SJCRH30 (cell line): ENCODE measurements at places on chromosomes 11 and 22. TPM values are rescaled to one million over a fixed set of nuclear protein-coding genes. Genes with fewer than 3 reads are reported as not detected.
A peak's percentile ranks its signal among the peaks of the same experiment; 100 is the strongest.

GRCh38 chr11:77183431-77183984 lies 55.5 kb downstream of the MYO7A start:
- H3K27me3 ChIP-seq, result no peaks in the 10 kb centered on the region
- H3K4me1 ChIP-seq, result no peaks in the 10 kb centered on the region
- H3K36me3 ChIP-seq, result no peaks in the 10 kb centered on the region
- DNase-seq, result no peak
- no peak overlapping the region for H3K27ac ChIP-seq

TP53AIP1 gene
- total RNA-seq, result 0.03 TPM in 1 of 2 replicates, not detected in the other

DNA sequence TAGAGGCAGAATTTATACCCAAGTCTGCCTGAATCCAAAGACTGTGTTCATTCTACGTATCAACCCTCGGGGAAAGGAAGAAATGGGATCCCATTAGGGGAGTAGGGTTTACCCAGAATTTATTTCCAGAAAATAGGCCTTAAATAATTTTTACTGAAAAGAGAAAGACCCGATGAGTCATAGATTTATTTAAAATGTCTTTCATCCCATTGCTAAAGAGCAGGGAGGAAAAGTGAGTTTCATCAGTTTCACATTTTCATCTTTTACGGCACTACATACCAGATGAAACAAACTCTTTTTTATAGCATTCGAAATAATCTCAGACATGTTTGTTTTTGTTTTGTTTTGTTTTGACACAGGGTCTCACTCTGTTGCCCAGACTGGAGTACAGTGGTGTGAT lies 31.3 kb downstream of the SLC1A2 start:
- no peaks in the 10 kb centered on the region for H3K36me3 ChIP-seq
- H3K27me3 ChIP-seq, result no peaks in the 10 kb centered on the region
- no peak overlapping the region for H3K27ac ChIP-seq
- H3K4me1 ChIP-seq, result no peaks in the 10 kb centered on the region
- no peak overlapping the region for H3K4me3 ChIP-seq

- H3K36me3 ChIP-seq, result no peaks in the 10 kb centered on the region
- H3K4me3 ChIP-seq, result no peak overlapping the region
- no peaks in the 10 kb centered on the region for H3K27me3 ChIP-seq
- no peak overlapping the region for H3K27ac ChIP-seq
Measured at GRCh38 chr11:91773090-91773489, 451.5 kb upstream of the FAT3 start.

ISX gene
- not detected in 2 replicates for total RNA-seq

- H3K27ac ChIP-seq, result no peak overlapping the region
- H3K36me3 ChIP-seq, result peaks cover 8% of the 10 kb centered on the region; the same call in 1 of the 2 replicates
- no peaks in the 10 kb centered on the region for H3K4me1 ChIP-seq
- no peak for DNase-seq
- no peak overlapping the region for H3K4me3 ChIP-seq
Measured at GRCh38 chr11:108101090-108101775, 20.1 kb upstream of the ACAT1 start.

- H3K27ac ChIP-seq, result no peak overlapping the region
- no peak overlapping the region for H3K4me3 ChIP-seq
- no peaks in the 10 kb centered on the region for H3K36me3 ChIP-seq
- no peak for DNase-seq
- H3K27me3 ChIP-seq, result no peaks in the 10 kb centered on the region; the same call in 1 of the 2 replicates
- H3K4me1 ChIP-seq, result no peaks in the 10 kb centered on the region
Measured at GRCh38 chr11:120017582-120018150, 120.2 kb downstream of the TRIM29 start.

DNA sequence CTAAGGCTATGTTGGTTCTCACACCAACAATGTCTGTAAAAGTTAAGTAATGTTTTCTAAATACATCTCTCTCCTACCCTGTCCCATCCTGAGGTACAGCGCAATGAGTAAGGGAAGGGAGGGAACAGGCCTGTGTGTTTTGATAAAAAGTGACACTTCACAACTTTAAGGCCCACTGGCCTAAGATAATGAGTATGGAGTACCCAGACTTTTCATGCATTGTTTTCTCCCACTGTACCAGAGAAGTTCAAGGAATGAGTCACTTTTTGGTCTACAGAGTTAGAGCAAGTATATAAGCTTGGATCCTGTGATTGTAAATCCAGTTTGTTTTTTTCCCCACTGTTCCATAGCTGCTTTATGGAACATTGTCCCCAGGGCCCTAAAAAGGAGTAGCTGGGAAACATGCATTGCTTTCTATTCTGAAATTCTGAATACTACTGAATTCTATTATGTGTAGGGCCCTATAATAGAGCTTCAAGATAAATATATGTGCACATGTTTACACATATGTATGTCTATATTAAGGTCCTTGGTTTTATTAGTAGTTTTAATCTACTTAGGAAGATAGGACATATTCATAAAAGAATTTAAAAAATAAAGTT lies 29.8 kb downstream of the KCNE3 start:
- DNase-seq, result no peak
- no peak overlapping the region for H3K4me3 ChIP-seq
- no peaks in the 10 kb centered on the region for H3K36me3 ChIP-seq
- H3K27me3 ChIP-seq, result no peaks in the 10 kb centered on the region
- no peaks in the 10 kb centered on the region for H3K4me1 ChIP-seq

PDXP gene
- total RNA-seq, result 43.3 and 48.3 TPM in 2 replicates

DNA sequence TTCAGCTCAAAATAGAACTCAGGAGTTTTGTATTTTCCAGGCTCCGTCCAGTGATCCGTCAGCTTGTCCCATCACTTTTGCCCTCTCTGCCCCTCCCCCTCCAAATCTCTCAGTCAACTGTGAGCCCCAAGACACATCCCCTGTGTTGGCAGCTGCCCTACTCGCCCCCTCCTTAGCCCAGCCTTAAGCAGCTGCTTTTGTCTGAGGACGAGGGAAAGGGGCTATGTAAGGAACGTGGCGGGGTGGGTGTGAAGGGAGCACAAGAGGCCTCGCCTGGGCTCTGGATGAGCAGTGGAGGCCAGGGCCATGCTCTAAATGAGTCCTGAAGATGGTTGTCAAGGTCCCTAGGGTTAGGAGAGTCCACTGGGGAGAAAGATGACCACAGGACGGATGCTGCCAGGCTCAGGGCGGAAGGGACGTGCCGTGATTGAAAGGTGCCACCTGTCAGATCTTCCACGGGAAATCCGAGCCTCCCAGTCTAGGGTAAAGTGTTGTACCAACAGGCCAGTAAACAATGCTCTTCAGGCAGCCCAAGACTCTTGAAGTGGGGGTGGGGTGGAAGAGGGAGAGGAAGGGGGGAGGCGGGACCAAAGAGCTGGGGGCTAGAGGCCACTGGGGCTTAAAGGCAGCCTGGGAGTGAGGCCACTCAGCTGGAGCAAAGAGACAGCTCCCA lies at the start of gene SMTNL1:
Gene SMTNL1, plus strand, starts transcription at position 649 of the 673 bp plus-strand sequence. CDS start 5,048 bp downstream, outside the sequence.
- DNase-seq, result peak; percentile 85
- H3K27me3 ChIP-seq, result no peaks in the 10 kb centered on the region
- H3K27ac ChIP-seq, result peak within 1 kb of the TSS; percentile 58
- H3K36me3 ChIP-seq, result no peaks in the 10 kb centered on the region
- H3K4me1 ChIP-seq, result peaks cover 43% of the 10 kb centered on the region

DNA sequence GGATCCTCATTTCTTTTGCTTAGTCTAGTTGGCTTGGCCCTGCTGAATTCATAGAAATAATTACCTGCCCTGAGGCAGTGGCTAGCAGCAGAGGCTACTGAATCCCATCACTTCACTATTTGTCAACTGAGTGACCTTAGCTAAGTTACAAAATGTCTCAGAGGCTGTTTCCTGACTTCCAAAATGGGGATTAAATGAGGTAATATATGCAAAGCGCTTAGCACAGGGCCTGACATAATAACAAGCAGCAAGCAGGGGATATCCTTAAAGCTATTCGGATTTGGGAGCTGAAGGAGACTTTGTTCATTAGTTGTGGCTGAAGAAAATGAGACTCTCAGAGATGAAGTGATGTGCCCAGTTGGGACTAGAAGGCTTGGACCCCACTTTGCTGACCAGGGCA lies 2.8 kb downstream of the NRGN start:
- H3K4me1 ChIP-seq, result no peaks in the 10 kb centered on the region
- no peaks in the 10 kb centered on the region for H3K36me3 ChIP-seq
- H3K27ac ChIP-seq, result no peak overlapping the region
- no peak overlapping the region for H3K4me3 ChIP-seq

DNA sequence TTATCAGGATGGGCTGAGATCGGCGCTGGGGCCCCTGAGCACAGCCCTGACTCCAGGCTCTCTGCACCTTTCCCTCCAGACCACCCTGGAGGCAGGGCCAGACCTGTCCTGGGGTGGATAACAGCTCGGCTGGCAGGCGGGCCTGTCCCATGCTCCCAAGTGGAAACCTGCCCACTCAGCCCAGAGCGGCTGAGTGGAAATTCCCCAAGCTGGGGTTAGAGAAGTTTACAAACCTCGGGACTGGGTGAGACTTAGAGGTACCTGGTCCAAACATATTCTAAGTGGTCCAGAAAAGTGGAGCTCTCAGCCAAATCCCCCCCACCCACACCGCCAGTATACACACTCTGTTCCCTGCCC lies 4.8 kb upstream of the FXYD2 start:
- DNase-seq, result no peak
- no peak overlapping the region for H3K4me3 ChIP-seq
- peaks cover 22% of the 10 kb centered on the region for H3K4me1 ChIP-seq
- H3K27me3 ChIP-seq, result no peaks in the 10 kb centered on the region

ARHGAP32 gene
- 7.8 and 7.9 TPM in 2 replicates for total RNA-seq

LUZP2 gene
- 25.1 and 28.3 TPM in 2 replicates for total RNA-seq

GRCh38 chr11:66875378-66875777 lies 18.5 kb downstream of the LRFN4 start:
- no peak overlapping the region for H3K27ac ChIP-seq
- H3K4me1 ChIP-seq, result no peaks in the 10 kb centered on the region
- no peaks in the 10 kb centered on the region for H3K27me3 ChIP-seq
- DNase-seq, result no peak

KRTAP5-9 gene
- total RNA-seq, result not detected in 2 replicates

NOX4 gene
- not detected in 2 replicates for total RNA-seq

DNA sequence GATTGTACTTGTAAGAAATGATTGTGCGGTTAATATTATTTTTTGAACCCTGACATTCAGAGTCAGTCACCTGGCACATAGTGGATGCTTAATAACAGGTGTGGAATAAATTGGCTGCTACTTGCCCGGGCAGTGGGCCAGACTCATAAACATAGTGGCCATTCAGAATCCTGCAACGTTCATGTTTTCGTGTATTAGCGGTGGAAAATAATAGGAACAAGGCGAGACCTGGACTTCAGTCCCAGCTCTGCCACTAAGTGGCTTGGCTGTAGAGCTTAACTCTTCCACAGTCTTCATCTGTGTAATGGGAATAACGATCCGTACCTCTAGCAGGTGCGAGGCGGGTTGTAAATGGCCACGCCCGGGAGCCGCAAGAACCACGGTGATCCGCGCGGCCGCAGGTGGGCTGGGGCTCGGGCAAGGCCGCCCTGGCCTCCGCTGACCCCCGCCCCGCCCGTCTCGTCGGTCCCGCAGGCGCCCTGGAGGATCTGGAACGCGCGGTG lies 761 bp upstream of the TMEM25 start:
- DNase-seq, result peak; percentile 62
- H3K27me3 ChIP-seq, result no peaks in the 10 kb centered on the region
- H3K4me3 ChIP-seq, result peak overlapping the region; percentile 79
- H3K27ac ChIP-seq, result peak overlapping the region; percentile 87
- H3K4me1 ChIP-seq, result peaks cover 21% of the 10 kb centered on the region

DNA sequence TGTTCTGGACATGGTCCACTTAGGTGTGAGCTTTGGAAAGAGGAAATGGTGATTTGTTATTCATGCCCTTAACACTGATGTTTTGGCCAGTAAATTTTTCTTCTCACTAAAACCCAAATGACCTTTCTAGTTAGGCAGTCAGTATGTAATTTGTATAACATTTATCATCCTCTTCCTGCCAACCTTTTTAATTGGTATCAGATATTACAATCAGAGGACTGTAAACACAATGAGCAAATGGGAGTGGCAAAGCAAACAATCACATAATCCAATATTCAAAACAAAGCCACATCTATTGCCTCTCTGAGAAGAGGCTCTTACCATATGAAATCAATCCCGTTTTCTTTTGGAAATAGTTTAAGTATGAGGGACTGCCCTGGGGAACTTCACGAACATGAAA lies 49.1 kb downstream of the BBOX1 start:
- no peak overlapping the region for H3K27ac ChIP-seq
- H3K4me1 ChIP-seq, result no peaks in the 10 kb centered on the region
- no peak overlapping the region for H3K4me3 ChIP-seq
- H3K27me3 ChIP-seq, result no peaks in the 10 kb centered on the region

SCO2 gene
- total RNA-seq, result 0.71 and 2.1 TPM in 2 replicates

- no peaks in the 10 kb centered on the region for H3K36me3 ChIP-seq
- no peak overlapping the region for H3K4me3 ChIP-seq
- no peaks in the 10 kb centered on the region for H3K4me1 ChIP-seq
- DNase-seq, result no peak
- no peak overlapping the region for H3K27ac ChIP-seq
- peaks cover 43% of the 10 kb centered on the region for H3K27me3 ChIP-seq
Measured at GRCh38 chr22:49613511-49614270, 214.0 kb downstream of the BRD1 start.

DNA sequence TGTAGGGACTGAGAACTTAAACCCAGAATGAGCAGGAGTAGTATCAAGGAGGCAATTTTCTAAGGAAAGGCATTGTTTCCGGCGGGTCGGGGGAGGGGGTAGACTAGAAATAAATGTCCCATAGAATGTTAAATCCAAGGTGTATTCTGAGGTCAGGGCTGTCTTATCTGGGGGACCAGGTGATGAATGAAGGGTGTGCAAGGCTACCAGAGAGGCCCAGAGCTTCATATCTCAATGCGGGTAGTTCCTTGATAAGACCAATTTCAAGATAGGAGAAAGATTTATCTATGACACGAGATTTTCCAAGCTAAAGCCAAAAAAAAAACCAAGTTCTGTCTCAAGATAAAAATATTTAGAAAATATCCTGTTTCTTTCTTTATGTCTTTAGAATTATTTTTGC lies 8.3 kb upstream of the RCE1 start:
- no peaks in the 10 kb centered on the region for H3K36me3 ChIP-seq
- no peak overlapping the region for H3K4me3 ChIP-seq
- DNase-seq, result no peak
- no peak overlapping the region for H3K27ac ChIP-seq
- H3K27me3 ChIP-seq, result no peaks in the 10 kb centered on the region
- H3K4me1 ChIP-seq, result no peaks in the 10 kb centered on the region

- H3K27ac ChIP-seq, result no peak overlapping the region
- no peak overlapping the region for H3K4me3 ChIP-seq
- H3K36me3 ChIP-seq, result no peaks in the 10 kb centered on the region
- DNase-seq, result no peak
Measured at GRCh38 chr11:6538945-6539344, 41.9 kb downstream of the DNHD1 start.

GRCh38 chr11:22787055-22787454 lies 42.5 kb downstream of the SVIP start:
- no peaks in the 10 kb centered on the region for H3K36me3 ChIP-seq
- H3K27me3 ChIP-seq, result no peaks in the 10 kb centered on the region
- no peak overlapping the region for H3K4me3 ChIP-seq
- peaks cover 6% of the 10 kb centered on the region for H3K4me1 ChIP-seq
- H3K27ac ChIP-seq, result no peak overlapping the region

RASSF10 gene
- 0.25 and 0.36 TPM in 2 replicates for total RNA-seq

GRCh38 chr22:19495562-19496323 lies 16.0 kb downstream of the CDC45 start:
- no peak overlapping the region for H3K27ac ChIP-seq
- peaks cover 3% of the 10 kb centered on the region; the same call in 1 of the 2 replicates for H3K4me1 ChIP-seq
- DNase-seq, result no peak
- H3K4me3 ChIP-seq, result no peak overlapping the region
- peaks cover 44% of the 10 kb centered on the region for H3K36me3 ChIP-seq
- H3K27me3 ChIP-seq, result no peaks in the 10 kb centered on the region

- DNase-seq, result no peak
- H3K27me3 ChIP-seq, result no peaks in the 10 kb centered on the region
- no peak overlapping the region for H3K4me3 ChIP-seq
- H3K27ac ChIP-seq, result no peak overlapping the region
Measured at GRCh38 chr11:113375402-113375801, 12.2 kb upstream of the ANKK1 start.

GRCh38 chr11:30573951-30574350 lies 12.2 kb downstream of the MPPED2 start:
- DNase-seq, result no peak
- H3K36me3 ChIP-seq, result 0 out of 2 replicates have a peak, but pooled peaks cover 2% of the 10 kb centered on the region
- peaks cover 6% of the 10 kb centered on the region for H3K4me1 ChIP-seq
- H3K27me3 ChIP-seq, result no peaks in the 10 kb centered on the region
- H3K27ac ChIP-seq, result no peak overlapping the region
- H3K4me3 ChIP-seq, result no peak overlapping the region
